ENCODE measurements at places on chromosomes 12 and 14. TPM values are rescaled to one million over a fixed set of nuclear protein-coding genes. Genes with fewer than 3 reads are reported as not detected.

The GALNT9 gene
- not detected for total RNA-seq

The TGM1 gene
- 13.5 TPM for total RNA-seq

The SSPN gene
- total RNA-seq, result 54.4 TPM

The CLEC2A gene
- total RNA-seq, result not detected

All from tibial nerve (tissue), 4 donors.